ENCODE measurements at places on chromosomes 3 and 15.

- no peak for DNase-seq
These were observed 91.7 kb downstream of the CEMIP start for GRCh38 chr15:80870893-80871292.

GRCh38 chr3:85652360-85652759 lies 693.6 kb downstream of the CADM2 start:
- DNase-seq: no peak

DNA sequence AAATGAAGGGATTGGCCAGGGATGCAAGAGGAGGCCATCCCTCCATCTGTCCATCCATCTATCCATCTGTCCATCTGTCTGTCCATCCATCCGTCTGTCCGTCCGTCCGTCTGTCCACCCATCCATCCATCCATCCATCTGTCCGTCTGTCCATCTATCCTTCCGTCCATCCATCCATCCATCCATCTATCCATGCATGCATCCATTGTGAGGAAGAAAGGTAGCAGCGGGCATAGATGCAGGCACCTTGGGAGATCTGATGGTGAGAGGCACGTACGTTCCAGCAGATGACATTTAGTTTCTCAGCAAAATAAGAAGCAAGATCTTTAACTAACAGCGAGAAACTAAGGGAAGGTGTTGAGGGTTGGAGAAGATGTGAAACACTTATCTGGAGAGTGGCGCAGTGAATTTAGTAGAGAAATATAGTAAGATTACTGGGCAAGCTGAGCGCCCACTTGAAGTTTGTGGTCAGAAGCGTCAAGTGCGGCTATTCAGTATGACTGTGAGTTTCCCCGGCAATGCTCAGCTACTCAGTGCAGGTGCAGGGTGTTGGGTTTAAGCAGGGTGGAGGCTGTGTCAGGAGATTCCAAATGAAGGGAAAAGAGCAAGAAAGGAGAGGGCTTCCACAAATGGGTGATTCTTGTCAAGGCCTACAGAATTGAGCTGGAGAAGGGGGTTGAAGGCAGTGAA lies 22.4 kb upstream of the SRP14 start:
- DNase-seq: no peak

- peak; percentile 80 for DNase-seq
These were observed 56.9 kb downstream of the LRCH3 start for GRCh38 chr3:197847866-197848401.

- DNase-seq: no peak
These were observed 128.4 kb upstream of the IGF1R start for GRCh38 chr15:98519767-98520550.

DNA sequence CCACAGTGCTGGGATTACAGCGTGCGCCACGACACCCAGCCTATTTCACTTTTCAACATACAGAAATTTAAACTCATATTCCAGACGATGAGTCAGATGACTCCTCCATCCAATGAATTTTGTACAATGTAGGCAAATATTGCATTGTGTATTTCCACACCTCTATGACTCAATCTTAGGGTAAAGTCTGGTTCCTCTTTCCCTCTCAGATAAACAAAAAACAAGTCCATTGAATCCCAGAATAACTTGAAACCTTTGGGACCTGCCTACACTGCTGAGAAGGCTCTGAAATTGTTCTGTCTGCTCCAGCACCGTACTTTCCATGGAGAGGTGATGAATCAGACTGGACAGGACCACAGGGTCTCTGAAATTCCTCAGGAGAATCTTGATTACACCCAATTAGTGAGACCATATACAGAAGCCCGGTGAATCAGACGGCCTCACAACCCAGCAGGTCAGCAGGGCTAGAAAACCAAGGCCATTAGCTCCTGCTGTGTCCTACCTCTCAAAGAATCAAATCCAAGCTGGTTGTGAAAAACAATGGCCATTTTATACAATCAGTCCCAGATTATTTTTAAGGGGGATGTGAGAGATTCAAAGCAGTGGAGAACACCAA lies 112.6 kb downstream of the ERC2 start:
- DNase-seq: no peak

DNA sequence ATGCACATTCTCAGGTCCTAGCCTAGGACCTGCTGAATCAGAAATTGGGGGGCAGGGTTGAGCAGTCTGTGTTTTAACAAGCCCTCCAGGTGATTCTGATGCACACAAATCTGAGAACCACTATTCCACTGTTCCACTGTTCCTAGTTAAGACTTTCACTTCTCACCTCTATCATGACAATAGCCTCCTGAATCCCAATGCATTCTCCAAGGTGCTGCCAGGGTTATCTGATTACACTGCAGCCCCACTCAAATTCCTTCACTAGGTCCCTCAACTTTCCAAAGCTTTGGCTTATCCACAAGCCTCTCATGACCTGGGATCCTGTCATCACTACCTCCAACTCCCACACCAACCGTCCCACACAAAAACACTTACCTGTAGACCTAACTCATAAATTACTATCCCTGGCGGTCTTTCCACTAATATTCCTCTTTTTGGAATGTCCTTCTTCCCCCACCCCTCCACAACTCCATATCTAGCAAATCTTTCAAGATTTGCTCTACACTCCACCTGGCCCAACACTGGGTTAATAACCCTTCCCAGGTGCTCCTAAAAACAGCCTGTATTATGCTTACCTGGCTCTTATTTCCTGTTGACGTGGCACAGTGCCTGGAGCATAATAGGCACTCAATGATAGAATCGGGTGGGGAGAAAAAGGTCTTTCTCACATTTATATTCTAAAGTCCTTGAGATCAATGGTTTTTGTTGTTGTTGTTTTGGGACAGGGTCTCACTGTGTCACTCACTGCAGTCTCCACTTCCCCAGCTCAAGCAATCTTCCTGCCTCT lies 27.2 kb downstream of the TBL1XR1 start:
- DNase-seq: no peak
